ENCODE measurements at places on chromosomes 6 and 20. TPM values are rescaled to one million over a fixed set of nuclear protein-coding genes. Genes with fewer than 3 reads are reported as not detected.

- DNase-seq = no peak
- H3K27me3 ChIP-seq = peaks cover 17% of the 10 kb centered on the region
- no peaks in the 10 kb centered on the region for H3K36me3 ChIP-seq
These were observed 18.1 kb upstream of the SIRPA start for GRCh38 chr20:1876975-1877608.

DNA sequence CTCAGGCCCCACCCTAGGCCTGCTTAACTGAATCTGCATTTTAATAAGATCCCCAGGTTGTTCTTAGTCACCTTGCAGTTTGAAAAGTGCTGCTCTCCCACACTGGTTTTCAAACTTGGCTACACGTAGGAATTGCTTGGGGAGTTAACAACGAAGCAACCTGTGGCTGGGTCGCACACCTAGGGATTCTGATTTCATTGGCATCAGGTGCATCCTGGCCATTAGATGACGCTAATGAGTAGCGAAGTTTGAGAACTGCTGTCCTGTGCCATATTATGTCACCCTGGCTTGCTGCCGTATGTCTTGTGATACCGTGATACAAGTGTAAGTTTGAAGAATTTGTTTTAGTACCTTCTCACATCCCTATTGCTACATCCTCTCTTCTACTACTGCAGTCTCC, 28.2 kb upstream of the FUCA2 start:
- H3K27ac ChIP-seq = no peak overlapping the region
- no peak overlapping the region for H3K4me3 ChIP-seq
- no peaks in the 10 kb centered on the region for H3K27me3 ChIP-seq
- peaks cover 10% of the 10 kb centered on the region for H3K4me1 ChIP-seq
- no peak for DNase-seq
- no peaks in the 10 kb centered on the region for H3K36me3 ChIP-seq

DNA sequence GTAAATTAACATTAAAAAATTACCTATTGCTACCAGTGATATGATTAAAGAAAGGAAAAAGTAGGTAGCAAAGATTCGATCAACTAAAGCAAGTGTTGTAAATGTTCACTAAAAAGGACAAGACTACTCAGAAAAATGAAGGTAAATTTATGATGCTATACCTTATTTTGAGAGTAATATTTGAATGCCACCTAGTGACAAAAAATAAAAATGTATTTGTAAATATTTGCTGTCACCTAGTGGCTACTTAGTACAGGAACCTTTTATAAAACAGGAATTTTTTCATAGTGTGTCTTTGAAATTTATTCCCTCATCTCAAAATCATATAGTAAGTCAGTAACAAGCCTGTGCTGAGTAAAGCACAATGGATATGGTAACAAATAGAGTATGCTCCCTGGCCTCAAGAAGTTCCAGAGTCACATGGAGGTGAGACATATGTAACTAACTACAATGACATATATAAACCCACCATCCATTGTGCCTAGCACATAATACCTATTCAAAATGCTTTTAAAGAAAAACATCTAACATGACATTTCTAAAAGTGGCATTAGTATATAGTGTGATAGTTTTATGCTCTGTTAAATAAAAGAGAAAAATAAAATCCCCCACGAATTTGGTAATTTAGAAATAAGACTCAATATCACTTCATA, 193.1 kb upstream of the SIM1 start:
- H3K4me3 ChIP-seq = no peak overlapping the region
- no peak overlapping the region for H3K27ac ChIP-seq
- no peaks in the 10 kb centered on the region for H3K4me1 ChIP-seq
- no peaks in the 10 kb centered on the region for H3K27me3 ChIP-seq
- no peak for DNase-seq

- H3K36me3 ChIP-seq = no peaks in the 10 kb centered on the region
- H3K4me1 ChIP-seq = no peaks in the 10 kb centered on the region
- no peak overlapping the region for H3K27ac ChIP-seq
- H3K27me3 ChIP-seq = no peaks in the 10 kb centered on the region
These were observed 208.1 kb downstream of the PLCB4 start for GRCh38 chr20:9276966-9277468.

PLTP gene
- total RNA-seq = 65.9 TPM

DNA sequence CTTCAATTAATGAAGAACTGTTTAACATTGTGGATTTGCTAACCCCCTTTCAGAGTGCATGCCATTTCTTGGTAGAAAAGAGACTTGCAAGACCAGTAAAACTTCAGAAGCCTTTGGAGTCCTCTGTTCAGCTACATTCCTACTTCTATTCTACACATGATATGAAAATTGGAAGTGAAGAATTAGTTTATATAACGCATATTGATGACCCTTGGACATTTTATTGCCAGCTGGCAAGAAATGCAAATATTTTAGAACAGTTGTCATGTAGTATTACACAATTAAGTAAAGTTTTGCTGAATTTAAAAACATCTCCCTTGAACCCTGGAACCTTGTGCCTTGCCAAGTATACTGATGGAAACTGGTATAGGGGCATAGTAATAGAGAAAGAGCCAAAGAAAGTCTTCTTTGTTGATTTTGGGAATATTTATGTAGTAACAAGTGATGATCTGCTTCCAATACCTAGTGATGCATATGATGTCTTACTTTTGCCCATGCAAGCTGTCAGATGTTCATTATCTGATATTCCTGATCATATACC, 3.3 kb downstream of the TDRD6 start:
- H3K27me3 ChIP-seq = no peaks in the 10 kb centered on the region
- no peak for DNase-seq
- no peak overlapping the region for H3K4me3 ChIP-seq
- H3K36me3 ChIP-seq = no peaks in the 10 kb centered on the region
- no peak overlapping the region for H3K27ac ChIP-seq

DNA sequence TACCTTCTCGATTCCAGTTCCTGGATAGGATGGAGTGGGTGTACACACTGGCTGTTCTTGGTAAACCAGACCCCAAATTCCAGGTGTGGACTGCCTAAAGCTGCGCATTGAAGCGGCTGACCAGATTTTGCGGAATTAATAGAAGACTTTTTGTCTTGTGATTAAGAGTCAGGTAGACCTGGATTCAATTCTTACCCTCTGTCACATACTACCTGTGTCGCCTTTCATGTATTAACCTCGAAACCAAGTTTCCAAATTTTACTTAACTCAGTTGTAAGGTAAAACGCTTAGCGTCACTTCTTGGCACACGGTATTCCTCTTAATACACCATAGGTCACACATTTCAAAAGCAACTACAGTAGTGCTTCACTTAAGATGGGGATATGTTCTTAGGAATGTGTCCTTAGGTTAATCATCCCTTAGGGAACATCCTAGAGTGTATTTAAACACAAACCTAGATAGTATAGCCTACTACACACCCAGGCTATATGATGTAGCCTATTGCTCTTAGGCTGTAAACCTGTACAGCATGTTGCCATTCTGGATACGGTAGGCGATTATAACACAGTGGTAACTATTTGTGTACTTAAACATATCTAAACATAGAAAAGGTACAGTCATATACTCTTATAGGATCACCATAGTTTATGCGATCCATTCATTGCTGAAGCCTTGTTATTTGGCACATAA, 733 bp upstream of the GOPC start:
- H3K27ac ChIP-seq = peak overlapping the region; percentile 94
- H3K4me1 ChIP-seq = peaks cover 21% of the 10 kb centered on the region
- no peaks in the 10 kb centered on the region for H3K27me3 ChIP-seq
- no peak for DNase-seq

GRCh38 chr6:150681578-150682395, 82.1 kb downstream of the PLEKHG1 start:
- DNase-seq = no peak
- H3K4me3 ChIP-seq = no peak overlapping the region
- peak overlapping the region; percentile 60 for H3K27ac ChIP-seq
- H3K4me1 ChIP-seq = peaks cover 4% of the 10 kb centered on the region
- no peaks in the 10 kb centered on the region for H3K27me3 ChIP-seq

GRCh38 chr20:11902285-11902697, 15.4 kb upstream of the BTBD3 start:
- no peak overlapping the region for H3K4me3 ChIP-seq
- DNase-seq = no peak
- no peak overlapping the region for H3K27ac ChIP-seq
- H3K27me3 ChIP-seq = no peaks in the 10 kb centered on the region
- no peaks in the 10 kb centered on the region for H3K36me3 ChIP-seq
